ENCODE measurements at places on chromosomes 4 and X. TPM values are rescaled to one million over a fixed set of nuclear protein-coding genes. Genes with fewer than 3 reads are reported as not detected.

BEND4 gene
- total RNA-seq: not detected

HPRT1 gene
- total RNA-seq: 10.8 TPM

DNA sequence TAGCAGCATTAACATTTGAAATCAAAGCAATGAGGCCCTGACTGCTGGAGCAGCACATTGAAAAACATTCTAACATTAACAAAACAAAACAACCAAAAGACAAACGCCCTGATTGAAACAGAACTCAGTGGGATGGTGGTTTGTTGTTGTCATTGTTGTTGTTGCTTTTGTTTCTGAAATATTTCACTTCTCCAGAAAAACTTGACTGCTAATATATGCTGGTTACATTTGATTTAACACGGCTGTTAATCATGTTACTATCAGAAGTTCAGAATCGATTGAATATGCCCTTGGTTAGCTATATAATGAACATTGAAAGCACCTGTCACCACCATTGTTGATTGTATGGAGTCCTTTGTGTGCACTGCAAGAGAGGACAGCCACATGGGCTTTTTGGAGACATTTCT lies 790.4 kb upstream of the GALNTL6 start:
- no peak for DNase-seq

DNA sequence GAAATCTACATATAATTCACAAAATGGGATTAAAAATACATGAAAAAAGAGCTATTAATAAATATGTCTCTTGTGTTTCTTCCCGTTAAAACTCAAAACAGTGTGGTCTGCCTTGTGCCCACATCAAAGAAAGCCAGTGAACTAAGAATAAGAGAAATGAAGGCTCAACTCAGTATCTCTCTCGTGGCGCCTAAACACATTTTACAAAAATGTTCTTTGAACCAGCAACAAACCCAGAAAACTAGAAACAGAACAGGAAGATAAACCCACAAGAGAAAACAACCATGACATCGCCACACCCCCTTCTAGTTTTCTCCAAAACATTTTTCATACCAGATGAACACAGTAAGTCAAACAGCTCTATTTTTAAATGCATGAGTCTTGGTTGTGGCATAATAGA lies 130.1 kb downstream of the DCHS2 start:
- no peak for DNase-seq

- DNase-seq: no peak
Observed at GRCh38 chr4:61239250-61239649, 39.1 kb downstream of the ADGRL3 start.

Data from esophagus muscularis mucosa (tissue), 4 donors.